ENCODE measurements at places on chromosomes 11 and 22. TPM values are rescaled to one million over a fixed set of nuclear protein-coding genes. Genes with fewer than 3 reads are reported as not detected.

CAT gene
- total RNA-seq, result 50.8 TPM

GRCh38 chr11:61071913-61072312 lies 30.4 kb upstream of the CD5 start:
- no peak for DNase-seq

- DNase-seq, result no peak
Observed at GRCh38 chr11:87966694-87967093, 208.5 kb downstream of the RAB38 start.

DNA sequence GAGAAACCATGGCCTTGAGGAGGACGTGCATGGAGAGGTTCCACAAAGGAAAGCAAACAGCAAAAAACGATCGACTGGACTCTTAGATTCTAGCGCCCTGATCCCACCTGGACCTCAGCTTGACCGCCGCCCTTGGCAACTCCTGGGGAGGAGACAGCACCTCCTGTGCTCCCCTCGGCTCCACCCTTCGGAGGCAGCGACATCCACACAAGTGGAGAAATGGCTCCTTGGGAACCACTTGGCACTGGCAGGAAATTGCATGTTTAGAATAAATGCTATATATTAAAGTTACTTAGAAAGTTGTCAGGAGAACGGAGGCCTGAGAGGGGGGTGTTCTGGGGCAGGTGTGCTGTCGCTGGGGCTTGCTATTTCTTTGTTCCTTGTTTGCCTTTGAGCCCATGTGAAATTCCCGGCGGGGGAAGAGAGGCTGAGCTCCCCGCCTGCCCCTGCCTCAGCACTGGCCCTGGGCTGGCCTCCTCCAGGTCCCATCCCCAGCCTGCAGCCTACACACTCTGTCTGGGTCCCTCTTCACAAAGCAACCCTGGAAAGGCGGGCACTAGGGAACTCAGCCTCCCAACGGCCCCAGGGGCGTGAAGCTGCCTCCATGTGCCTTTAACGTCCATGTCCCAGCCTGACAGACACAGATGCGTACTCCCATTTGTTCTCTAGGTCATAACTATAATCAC lies 395.3 kb downstream of the BRD1 start:
- no peak for DNase-seq

DNA sequence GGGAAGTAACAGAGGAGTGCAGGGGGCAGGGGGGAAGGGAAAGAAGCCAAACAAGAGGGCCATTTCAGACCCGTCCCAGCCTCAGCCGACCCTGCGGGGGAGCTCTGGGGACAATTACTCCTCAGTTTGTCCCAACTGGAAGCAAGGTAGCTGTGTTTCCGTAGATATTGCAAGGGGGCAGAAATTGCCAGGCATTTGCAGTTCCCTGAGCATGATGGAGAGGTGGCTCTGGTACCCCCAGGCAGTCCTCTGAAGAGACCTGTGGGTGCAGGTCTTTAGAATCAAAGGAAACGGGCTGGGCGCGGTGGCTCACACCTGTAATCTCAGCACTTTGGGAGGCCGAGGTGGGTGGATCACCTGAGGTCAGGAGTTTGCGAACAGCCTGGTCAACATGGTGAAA lies 13.8 kb upstream of the JAM3 start:
- no peak for DNase-seq
